ENCODE measurements at places on chromosomes 7 and 10. TPM values are rescaled to one million over a fixed set of nuclear protein-coding genes. Genes with fewer than 3 reads are reported as not detected.

GRCh38 chr7:1460821-1461645, 1.8 kb upstream of the MICALL2 start:
- peaks cover 32% of the 10 kb centered on the region for H3K4me1 ChIP-seq
- H3K27me3 ChIP-seq: no peaks in the 10 kb centered on the region
- peak; percentile 90 for DNase-seq

GRCh38 chr7:24728503-24729364, 28.5 kb downstream of the GSDME start:
- no peak overlapping the region for H3K4me3 ChIP-seq
- no peaks in the 10 kb centered on the region for H3K27me3 ChIP-seq
- no peaks in the 10 kb centered on the region for H3K4me1 ChIP-seq
- no peak for DNase-seq
- H3K27ac ChIP-seq: no peak overlapping the region

- H3K27me3 ChIP-seq: no peaks in the 10 kb centered on the region
- no peaks in the 10 kb centered on the region for H3K4me1 ChIP-seq
- no peak overlapping the region for H3K4me3 ChIP-seq
These were observed 517.8 kb downstream of the GRID1 start for GRCh38 chr10:85848756-85849155.

DNA sequence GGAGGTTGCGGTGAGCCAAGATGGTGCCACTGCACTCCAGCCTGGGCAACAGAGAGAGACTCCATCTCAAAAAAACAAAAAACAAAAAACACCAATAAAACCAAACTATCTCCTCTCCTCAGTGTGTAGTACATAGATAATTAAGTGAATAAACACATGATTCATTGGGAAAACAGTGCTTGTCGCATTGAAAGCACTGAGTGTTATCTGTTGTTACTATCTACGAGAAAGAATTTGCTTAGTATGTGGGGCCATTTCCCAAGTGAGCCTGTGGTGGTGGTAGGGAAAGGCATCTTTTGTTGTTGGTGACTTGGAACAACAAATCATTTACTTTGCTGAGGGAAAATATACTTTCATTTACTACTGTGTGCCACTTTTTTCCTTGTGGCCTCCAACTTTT, 42.6 kb downstream of the RSBN1L start:
- DNase-seq: no peak
- H3K4me3 ChIP-seq: no peak overlapping the region
- no peak overlapping the region for H3K27ac ChIP-seq
- H3K4me1 ChIP-seq: no peaks in the 10 kb centered on the region
- H3K36me3 ChIP-seq: no peaks in the 10 kb centered on the region

GRCh38 chr10:116626815-116627214, 6.1 kb downstream of the PNLIPRP2 start:
- no peak for DNase-seq
- H3K36me3 ChIP-seq: no peaks in the 10 kb centered on the region
- H3K4me3 ChIP-seq: no peak overlapping the region
- no peaks in the 10 kb centered on the region for H3K27me3 ChIP-seq
- no peaks in the 10 kb centered on the region for H3K4me1 ChIP-seq
- no peak overlapping the region for H3K27ac ChIP-seq

DNA sequence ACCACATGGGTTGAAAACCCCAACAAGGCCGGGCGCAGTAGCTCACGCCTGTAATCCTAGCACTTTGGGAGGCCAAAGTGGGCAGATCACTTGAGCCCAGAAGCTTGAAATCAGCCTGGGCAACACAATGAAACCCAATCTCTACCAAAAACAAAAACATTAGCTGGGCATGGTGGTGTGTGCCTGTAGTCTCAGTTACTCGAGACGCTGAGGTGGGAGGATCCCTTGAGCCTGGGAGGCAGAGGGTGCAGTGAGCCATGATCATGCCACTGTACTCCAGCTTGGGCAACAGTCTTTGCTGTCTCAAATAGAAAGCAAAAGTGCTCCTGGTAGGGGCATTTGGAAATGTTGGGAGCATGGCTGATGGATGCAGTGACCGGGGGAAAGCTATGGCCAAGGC, 209.6 kb upstream of the PLXNA4 start:
- no peaks in the 10 kb centered on the region for H3K36me3 ChIP-seq
- no peaks in the 10 kb centered on the region for H3K27me3 ChIP-seq
- DNase-seq: no peak

- H3K4me1 ChIP-seq: no peaks in the 10 kb centered on the region
- no peaks in the 10 kb centered on the region for H3K36me3 ChIP-seq
- no peak for DNase-seq
- no peaks in the 10 kb centered on the region for H3K27me3 ChIP-seq
- no peak overlapping the region for H3K27ac ChIP-seq
These were observed 48.4 kb upstream of the ARHGAP21 start for GRCh38 chr10:24771943-24772694.

DNA sequence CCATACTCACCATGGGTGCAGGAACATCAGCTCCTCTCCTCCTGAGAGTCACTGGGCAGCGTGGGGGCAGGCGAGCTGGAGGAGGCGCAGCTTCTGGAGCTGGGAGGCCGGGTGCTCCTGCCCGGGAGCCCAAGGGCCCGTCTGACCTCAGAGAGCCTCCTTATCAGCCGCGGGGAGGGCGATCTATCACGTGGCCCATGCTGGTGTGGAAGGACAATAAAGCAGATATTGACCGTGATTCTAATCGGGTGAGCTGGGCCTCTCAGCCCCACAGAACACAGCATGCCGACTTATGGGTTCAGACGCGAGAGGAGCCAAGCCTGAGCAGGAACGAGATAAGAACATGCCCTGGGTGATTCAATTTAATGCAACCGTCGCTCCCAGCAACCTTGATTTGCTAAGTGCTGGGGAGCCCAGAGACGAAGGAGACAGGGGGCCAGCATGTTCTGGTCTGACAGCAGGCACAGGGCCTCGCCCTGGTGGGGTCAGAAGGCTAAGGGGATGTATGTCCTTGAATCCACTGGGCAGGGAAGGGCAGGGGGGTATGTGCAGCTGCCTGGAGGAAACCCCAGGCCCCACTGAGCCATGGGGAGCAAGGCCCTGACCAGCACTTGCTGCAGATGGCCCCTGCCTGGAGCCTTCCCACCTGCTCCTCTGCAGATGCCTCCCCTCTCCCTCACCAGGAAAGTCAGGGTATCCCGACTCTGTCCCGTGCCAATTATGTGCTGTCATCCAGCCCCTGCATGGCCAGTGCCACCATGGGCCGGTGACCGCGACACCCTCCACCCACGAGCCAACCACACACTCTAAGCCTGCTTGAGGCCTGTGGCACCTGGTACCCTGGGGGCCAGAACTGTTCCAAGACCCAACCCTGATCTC, 95.3 kb upstream of the RET start:
- no peaks in the 10 kb centered on the region for H3K36me3 ChIP-seq
- H3K27me3 ChIP-seq: no peaks in the 10 kb centered on the region
- no peak overlapping the region for H3K27ac ChIP-seq
- DNase-seq: no peak
- H3K4me3 ChIP-seq: no peak overlapping the region

- no peaks in the 10 kb centered on the region for H3K36me3 ChIP-seq
- no peaks in the 10 kb centered on the region for H3K27me3 ChIP-seq
- no peak overlapping the region for H3K27ac ChIP-seq
- no peak overlapping the region for H3K4me3 ChIP-seq
- H3K4me1 ChIP-seq: no peaks in the 10 kb centered on the region
These were observed 233.3 kb upstream of the FOXP2 start for GRCh38 chr7:114181280-114181679.

DNA sequence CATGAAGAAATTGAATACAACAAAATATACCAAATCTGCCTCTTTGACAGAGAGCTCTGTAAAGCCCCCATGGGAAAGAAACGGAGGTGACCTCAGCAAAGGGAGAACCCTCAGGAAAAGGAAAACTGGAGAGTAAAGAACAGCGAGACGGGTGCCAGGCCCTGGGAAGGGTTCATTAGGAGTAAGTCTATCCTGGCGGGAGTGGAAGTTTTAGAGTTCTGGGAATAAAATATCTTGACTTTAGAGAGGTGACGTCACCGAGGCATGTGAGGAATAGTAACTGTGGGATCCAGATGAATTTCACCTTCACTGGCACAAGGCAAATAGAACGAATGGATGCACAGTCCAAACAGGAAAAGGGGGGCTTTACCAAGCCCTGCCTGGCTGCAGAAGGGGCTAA, 362.8 kb upstream of the IGFBP3 start:
- no peaks in the 10 kb centered on the region for H3K27me3 ChIP-seq
- no peaks in the 10 kb centered on the region for H3K4me1 ChIP-seq

DNA sequence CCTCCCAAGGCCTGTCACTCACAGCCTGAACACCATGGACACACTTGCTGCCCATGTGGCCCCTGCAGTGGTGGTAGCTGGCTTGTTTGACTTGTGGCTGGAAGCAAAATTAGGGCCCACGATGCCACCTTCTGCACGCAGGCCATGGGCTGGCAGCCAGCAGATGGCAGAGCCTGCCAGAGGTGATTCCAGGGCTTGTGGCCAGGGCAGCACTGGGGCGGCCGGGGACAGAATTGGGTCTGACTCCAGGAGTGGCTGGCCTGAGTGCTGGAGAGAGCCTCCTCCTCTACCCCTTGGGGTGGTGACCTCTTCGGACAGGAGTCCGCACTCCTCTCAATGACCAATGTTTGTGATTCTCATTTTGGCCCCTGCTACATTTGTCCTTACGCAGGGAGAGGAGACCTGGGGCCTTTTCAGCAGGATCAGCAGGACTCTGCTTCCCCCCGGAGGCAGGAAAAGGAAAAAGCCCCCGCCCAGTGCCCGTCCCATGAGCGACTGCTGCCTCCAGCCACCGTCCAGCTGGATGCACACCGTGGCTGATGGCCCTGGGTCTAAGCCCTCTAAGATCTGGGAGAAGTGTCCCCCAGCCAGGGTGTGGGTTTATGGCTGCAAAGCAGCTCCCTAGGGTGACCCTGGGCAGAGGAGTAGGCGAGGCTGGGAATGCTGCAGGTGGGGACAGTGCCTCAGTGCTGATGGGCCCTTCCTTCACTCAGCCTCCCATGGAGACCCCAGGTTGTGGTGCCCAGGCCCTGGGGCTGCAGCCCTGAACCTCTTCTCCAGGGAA, 26.5 kb downstream of the DNAJB12 start:
- H3K27me3 ChIP-seq: no peaks in the 10 kb centered on the region
- no peak overlapping the region for H3K27ac ChIP-seq
- peak; percentile 77 for DNase-seq
- H3K36me3 ChIP-seq: no peaks in the 10 kb centered on the region
- no peak overlapping the region for H3K4me3 ChIP-seq

- peaks cover under 1% of the 10 kb centered on the region for H3K4me1 ChIP-seq
- H3K27ac ChIP-seq: no peak overlapping the region
- H3K27me3 ChIP-seq: no peaks in the 10 kb centered on the region
- H3K36me3 ChIP-seq: no peaks in the 10 kb centered on the region
These were observed 166.1 kb downstream of the ST7 start for GRCh38 chr7:117119192-117119924.

- no peaks in the 10 kb centered on the region for H3K27me3 ChIP-seq
- H3K27ac ChIP-seq: no peak overlapping the region
- no peak for DNase-seq
These were observed 175.1 kb upstream of the HDAC9 start for GRCh38 chr7:18320422-18320821.

DNA sequence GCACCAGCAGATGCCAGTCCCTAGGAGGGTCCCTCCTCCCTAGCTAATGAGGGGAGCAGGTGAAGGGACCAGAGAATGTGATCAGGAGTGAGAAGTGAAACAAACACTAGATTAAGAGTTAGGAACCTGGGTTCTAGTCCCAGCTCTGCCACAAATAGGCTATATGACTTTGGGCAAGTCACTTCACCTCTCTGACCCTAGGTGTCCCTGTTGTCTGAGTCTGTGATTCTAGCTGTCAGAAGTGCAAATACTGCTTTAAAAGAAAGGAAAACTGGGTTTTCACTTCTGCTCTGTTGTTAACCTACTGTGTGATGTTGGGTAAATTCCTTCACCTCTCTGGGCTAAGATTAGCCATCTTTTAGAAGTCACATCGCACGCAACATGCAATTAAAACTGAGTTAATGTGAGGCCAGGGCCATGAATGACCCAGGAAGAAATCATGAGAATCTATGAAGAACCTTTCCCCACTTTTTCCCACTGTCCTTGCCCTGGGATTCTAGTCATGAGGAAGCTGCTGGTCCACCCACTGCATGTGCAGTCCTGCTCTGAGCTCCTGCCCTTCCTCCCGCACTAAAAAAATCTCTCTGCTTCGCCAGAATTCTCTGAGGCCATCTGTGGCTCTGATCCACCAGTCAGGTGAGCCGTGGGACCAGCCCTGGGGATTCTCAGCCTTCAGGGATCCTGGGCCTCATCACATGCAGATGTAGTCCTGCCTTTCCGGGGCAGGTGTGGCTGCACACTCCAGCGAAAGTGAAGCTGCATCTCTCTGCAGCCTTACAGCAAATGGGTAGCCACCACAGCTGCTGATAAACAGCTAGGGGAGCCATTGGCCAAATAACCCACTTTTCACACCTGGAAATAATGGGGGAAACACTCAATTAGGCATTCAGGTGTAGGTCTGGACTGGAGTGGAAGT, 181.7 kb downstream of the PLXNA4 start:
- H3K27me3 ChIP-seq: no peaks in the 10 kb centered on the region
- H3K4me1 ChIP-seq: no peaks in the 10 kb centered on the region
- H3K36me3 ChIP-seq: no peaks in the 10 kb centered on the region

GRCh38 chr7:151307536-151307935, 34.1 kb upstream of the NUB1 start:
- peaks cover 6% of the 10 kb centered on the region for H3K27me3 ChIP-seq
- no peak overlapping the region for H3K4me3 ChIP-seq
- H3K36me3 ChIP-seq: no peaks in the 10 kb centered on the region

DNA sequence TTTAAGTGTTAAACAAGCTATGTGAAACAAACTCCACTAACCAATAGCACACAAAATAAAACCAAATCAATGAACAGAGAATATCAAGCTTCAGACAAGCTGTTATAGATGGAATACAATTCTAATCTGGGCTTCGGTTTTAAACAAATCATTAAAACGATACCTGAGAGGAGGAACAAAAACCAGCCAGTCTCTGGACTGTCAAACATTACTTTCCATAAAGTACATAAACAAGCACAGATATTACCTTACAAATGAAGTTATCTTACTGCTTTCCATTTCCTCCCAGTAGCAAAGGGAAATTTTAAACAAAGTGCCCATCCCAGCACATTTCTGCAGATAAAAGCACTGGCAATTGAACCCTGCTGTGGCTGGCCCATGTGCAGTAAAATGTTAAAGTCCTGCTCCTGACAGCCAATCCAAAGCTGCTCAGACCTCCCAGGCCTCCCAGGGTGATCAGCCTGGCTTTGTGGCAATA, 128.0 kb downstream of the NRCAM start:
- H3K27ac ChIP-seq: no peak overlapping the region
- H3K4me1 ChIP-seq: no peaks in the 10 kb centered on the region
- no peak for DNase-seq
- H3K36me3 ChIP-seq: no peaks in the 10 kb centered on the region

- H3K27me3 ChIP-seq: no peaks in the 10 kb centered on the region
- H3K4me1 ChIP-seq: no peaks in the 10 kb centered on the region
- no peak for DNase-seq
- no peak overlapping the region for H3K4me3 ChIP-seq
- H3K36me3 ChIP-seq: no peaks in the 10 kb centered on the region
These were observed 657.4 kb upstream of the ZWINT start for GRCh38 chr10:57018452-57018851.

The OR2A12 gene
- not detected for total RNA-seq

The PSTK gene
- 2.6 TPM for total RNA-seq

The GPR37 gene
- 1.5 TPM for total RNA-seq

The CDK14 gene
- 1.9 TPM for total RNA-seq

The SLC26A5 gene
- not detected for total RNA-seq

The SUN3 gene
- total RNA-seq: not detected

The SLC26A3 gene
- total RNA-seq: 1,169 TPM

The C10orf67 gene
- total RNA-seq: not detected

The SPDYE8 gene
- total RNA-seq: not detected

The GSTO2 gene
- total RNA-seq: 12.8 TPM

The FAM185A gene
- 8.6 TPM for total RNA-seq

The PON1 gene
- not detected for total RNA-seq
